HT1080 (cell line): ENCODE measurements at places on chromosomes 3 and 15. TPM values are rescaled to one million over a fixed set of nuclear protein-coding genes. Genes with fewer than 3 reads are reported as not detected.

TPRA1 gene
- 65.7 and 72.7 TPM in 2 replicates for total RNA-seq

PP2D1 gene
- not detected in 2 replicates for total RNA-seq

DNA sequence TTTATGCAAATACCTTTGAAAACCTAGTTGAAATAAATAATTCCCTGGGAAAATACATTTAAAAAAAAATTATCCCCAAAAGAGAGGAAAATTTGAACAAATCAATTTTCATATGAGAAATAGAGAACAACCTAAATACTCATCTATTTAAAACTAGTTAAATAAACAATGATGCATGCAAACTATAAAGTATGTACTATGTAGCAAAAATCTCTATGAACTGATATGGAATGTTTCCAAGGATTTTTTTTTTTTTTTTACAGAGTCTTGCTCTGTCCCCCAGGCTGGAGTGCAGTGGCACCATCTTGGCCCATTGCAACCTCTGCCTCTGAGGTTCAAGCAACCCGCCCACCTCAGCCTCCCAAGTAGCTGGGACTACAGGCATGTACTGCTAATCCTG is 27.2 kb upstream of the B3GALNT1 start:
- DNase-seq = no peak

DNA sequence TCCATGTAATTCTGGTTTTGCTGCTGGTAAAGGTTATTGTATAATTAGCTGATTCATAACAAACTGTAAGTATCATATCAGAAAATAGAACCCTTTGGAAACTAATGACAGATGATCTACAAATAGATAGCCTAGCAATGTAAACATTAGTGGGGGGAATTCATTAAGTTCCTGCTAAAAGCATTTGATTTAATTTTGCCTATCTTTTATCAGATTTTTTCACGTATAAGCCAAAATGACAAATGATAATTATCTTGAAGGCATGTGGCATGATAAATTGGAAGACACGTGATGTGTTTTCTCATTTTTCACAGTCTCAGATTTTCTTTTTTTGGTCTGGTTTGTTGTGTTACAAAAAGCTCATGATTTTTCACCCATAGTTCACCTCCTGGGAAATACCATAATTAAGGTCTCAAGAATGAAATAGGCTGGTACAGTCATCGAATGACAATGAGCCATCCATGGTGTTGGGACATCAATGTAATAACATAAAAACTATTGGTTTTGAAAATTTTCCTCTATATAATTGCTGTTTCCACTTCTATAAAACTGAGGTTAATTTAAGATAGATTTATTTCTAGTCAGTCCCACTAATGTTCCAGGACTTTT is 325.9 kb upstream of the TBL1XR1 start:
- DNase-seq = no peak

DNA sequence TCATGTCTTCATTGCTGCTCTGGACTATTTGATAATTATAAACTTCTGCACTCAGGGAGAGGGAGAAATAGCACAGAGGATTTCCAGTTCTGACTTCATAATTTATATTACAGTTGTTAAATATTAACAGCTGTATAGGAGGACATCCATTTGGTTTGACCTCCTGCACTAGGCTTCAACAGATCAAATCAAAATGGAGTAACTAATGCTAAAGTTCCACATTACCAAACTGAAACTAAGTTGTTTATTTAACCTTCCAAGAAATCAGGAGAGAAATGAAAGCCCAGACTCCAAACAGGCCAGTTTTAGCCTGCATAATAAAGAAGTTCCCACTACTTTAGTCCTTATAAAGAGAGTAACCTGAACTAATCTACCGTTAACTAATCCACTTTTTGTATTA is 4.6 kb downstream of the PLSCR2 start:
- no peak for DNase-seq

GRCh38 chr15:31522028-31522427 is 195.4 kb downstream of the KLF13 start:
- no peak for DNase-seq

- DNase-seq = no peak
Observed at GRCh38 chr3:8503871-8504610, 2.4 kb downstream of the LMCD1 start.

DNA sequence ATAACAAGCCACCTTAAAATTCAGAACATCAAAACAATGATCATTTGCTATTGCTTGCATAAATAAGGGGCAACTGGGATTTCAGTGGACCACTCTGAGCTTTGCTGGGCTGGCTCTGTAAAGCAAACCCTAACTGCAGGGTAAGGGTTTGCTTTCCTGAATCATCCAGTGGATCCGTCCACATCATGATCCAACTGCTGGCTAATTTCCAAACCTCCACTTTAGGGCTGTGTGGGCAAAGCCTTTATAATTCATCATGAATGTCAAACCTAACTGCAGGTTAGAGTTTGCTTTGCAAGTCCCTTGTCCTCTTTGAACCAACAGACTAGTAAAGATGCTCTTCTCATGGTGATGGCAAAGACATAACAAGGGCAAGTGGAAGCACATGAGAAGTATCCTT is 76.1 kb downstream of the SYNPR start:
- no peak for DNase-seq
